ENCODE measurements at places on chromosomes 2 and 18.

DNA sequence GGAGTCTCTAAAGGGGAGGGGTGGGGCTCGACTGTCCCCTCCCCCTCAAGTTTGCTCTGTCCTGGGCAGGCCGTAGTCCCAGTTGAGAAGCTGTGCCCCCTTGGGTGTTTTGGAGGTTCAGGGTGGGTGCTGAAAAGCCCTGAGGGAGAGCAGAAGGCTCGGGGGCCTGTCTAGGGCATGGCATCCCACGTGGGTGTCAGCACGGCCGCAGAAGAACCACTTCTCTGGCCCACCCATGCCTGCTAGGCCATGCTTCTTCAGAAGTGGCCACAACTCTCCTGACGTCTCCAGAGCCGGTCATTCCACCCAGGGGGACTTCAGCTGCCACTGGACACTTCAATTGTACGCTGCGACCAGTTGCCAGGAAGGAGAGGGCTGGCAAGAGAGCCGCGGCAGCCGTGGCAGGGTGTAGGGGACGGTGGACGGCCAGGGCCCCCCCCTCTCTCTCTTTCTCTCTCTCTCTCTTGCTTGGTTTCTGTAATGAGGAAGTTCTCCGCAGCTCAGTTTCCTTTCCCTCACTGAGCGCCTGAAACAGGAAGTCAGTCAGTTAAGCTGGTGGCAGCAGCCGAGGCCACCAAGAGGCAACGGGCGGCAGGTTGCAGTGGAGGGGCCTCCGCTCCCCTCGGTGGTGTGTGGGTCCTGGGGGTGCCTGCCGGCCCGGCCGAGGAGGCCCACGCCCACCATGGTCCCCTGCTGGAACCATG is at the start of gene INPP5D:
Gene INPP5D, plus strand, starts transcription at position 546 of the 704 bp plus-strand sequence. Its CDS starts 137 bp downstream, at position 683.
- no peak for DNase-seq

GRCh38 chr2:200356857-200357384 is 50.4 kb downstream of the SPATS2L start:
- DNase-seq, result no peak

GRCh38 chr2:152618193-152618564 is 99.1 kb downstream of the PRPF40A start:
- no peak for DNase-seq

GRCh38 chr18:75247611-75248421 is 37.2 kb downstream of the TSHZ1 start:
- DNase-seq, result no peak

DNA sequence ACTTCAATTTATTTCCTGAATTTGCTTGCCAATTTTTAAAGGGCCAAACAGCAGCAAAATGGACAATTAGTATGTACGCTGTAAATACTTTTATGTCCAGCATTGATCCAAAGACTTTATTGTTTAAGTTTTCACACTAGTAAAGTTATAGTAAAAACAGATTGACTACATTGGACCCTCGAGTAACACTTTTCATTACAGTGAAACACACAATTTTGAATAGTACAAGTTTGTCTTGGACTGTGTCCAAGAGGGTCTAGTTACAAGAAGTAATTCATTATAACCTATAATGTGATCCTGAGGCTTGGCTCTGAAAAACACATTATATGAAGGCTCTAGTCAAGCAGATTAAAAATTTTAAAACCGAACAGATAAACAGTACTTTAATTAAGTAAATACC is 11.4 kb upstream of the RBBP8 start:
- no peak for DNase-seq

DNA sequence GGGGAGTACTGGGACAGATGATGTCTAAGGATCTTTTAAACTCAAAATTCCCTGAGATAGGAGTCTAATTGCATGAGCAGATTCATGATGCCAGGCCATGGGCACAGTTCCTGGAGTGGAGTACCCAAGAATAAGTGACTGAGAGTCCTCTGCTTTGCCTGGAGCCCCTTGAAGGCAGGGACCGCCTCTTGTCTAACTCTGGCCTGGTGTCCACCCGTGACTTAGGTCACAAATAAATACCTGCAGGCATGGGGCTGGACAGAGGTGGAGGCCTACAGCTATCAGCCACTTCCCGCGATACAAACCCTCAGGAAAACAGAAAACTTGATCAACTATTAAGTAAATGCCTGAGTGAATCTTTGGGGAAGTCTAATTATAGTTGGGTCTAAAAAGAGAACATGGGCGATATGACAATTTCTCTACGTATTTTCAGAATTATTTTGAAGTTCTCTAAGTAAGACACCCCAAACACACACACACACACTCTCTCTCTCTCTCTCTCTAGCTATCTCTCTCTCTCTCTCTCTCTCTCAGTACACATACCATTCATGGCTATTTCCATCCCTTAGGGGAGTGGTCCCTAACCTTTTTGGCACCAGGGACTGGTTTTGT is 1.8 kb upstream of the WIPF1 start:
- DNase-seq, result no peak

DNA sequence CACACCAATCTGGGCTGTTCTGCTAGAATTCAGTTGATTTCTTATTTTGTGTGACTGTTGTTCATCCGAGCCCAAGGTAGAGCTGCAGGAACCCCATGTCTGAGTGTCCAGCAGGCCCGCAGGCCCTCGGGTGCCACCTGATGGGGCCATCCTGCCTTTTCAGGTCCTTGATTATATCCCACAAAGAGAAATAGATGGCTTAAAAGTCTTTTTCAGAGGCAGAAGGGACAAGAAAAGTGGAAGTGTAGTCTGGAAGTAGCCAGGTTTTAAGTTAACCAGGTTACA is 52.2 kb downstream of the AGAP1 start:
- no peak for DNase-seq

GRCh38 chr2:226515344-226516055 is 284.1 kb downstream of the IRS1 start:
- no peak for DNase-seq

GRCh38 chr18:63753676-63754075 is 21.5 kb upstream of the SERPINB7 start:
- no peak for DNase-seq

DNA sequence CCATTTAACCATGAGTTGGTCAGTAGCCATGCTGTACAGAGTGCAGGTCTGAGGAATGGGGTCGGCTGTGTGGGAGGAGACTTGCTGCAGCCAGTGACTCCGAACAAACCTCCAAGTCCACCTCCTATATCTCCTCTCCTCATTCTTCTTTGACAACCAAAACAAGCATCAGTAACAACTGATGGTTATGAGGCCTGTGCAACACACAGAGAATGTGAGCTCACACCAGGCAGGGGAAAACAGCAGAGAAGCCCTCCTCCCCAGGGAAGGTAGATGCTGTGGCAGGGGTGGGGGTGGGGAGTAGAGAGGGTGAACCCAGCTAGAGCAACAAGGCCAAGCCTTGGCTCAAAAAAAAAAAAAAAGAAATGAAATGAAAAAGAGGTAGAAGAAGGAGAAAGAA is 12.3 kb upstream of the CNGA3 start:
- DNase-seq, result no peak

- DNase-seq, result no peak
Measured at GRCh38 chr2:135227386-135227785, 175.3 kb downstream of the RAB3GAP1 start.

- no peak for DNase-seq
Measured at GRCh38 chr18:7349181-7349837, 118.4 kb downstream of the LRRC30 start.

DNA sequence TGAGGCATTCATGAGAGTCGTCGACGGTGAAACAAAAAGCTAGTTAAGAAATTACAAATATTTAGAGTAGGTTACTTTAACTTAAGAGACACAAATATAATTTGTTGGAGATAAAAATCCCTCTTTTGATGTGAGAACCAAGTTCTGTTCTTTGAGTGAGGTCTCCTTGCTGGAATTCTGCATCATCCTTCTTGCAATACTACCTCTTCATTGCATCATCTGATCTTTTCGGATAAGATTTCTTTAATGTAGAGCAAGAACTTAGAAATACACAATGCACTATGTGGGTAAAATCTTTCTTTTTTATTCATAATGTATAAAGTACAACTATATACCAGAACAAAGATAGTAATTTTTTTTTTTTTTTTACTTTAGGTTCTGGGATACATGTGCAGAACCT is 118.4 kb downstream of the ARL4C start:
- no peak for DNase-seq

GRCh38 chr2:200590090-200590489 is 4.3 kb downstream of the AOX1 start:
- no peak for DNase-seq

GRCh38 chr2:46954951-46955571 is 39.5 kb upstream of the MCFD2 start:
- DNase-seq, result no peak

GRCh38 chr2:28393114-28393836 is 617 bp downstream of the FOSL2 start:
- peak; percentile 34 for DNase-seq

- DNase-seq, result no peak
Measured at GRCh38 chr2:72888438-72889202, 1.4 kb downstream of the SPR start.

DNA sequence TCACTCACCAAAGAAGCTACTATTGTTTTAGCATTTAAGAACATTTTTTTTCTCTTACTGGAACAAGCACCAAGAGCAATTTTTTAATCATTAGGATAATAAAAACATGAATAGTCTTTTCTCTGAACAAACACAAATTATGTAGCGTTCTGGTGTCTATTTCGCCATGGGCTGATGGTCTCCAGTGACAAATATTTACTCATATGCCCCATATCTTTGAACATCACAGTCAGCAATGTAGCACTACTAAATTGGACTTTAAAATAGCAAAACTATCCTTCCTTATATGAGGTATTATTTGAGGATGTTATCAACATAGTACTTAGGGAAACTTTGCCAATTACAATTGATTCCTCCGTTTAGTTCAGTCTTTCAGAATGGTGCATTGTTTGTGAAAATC is 1326.0 kb upstream of the ZEB2 start:
- DNase-seq, result no peak

DNA sequence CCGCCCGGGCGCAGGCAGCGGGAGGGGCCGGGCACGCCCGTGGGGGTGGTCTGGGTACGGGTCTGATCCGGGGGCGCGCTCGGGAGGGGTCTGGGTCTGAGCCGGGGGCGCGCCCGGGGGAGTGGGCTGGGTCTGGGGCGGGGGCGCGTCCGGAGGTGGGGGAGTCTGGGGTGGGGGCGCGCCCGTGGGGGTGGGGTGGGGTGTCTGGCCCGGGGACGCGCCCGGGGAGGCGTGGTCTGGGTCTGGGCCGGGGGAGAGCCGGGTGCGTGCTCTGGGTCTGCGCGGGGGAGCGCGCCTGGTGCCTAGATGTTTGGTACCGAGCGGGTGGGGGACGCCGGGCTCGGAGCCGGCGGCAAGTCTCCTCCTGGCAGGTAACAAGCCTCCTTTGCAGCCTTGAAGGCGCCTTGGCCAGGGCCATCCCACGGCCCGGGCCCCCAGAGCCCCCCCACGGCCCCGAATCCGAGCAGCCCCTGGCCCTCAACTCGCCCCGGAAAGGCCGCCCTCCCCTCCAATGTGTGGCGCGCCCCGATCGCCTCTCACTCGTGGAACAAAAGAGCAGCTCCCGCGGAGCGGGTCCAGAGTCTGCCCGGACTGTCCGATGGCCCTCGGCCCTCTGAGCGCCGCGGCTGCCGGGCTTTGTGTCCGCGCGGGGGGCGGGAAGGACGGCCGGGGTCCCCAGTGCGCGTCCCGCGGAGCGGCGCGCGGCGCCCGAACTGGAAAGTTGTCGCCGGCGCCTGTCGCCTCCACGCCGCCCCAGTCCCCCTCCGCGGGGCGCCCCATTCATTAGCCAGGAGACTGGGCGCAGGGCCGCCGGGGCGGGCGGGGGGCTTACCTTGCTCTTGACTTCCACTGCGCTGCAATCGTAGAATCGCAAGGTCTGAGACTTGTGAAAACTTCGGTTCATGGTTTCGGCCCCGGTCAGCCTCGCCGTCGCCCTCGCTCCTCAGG is 595 bp downstream of the PARD6G start:
- DNase-seq, result peak; percentile 57

DNA sequence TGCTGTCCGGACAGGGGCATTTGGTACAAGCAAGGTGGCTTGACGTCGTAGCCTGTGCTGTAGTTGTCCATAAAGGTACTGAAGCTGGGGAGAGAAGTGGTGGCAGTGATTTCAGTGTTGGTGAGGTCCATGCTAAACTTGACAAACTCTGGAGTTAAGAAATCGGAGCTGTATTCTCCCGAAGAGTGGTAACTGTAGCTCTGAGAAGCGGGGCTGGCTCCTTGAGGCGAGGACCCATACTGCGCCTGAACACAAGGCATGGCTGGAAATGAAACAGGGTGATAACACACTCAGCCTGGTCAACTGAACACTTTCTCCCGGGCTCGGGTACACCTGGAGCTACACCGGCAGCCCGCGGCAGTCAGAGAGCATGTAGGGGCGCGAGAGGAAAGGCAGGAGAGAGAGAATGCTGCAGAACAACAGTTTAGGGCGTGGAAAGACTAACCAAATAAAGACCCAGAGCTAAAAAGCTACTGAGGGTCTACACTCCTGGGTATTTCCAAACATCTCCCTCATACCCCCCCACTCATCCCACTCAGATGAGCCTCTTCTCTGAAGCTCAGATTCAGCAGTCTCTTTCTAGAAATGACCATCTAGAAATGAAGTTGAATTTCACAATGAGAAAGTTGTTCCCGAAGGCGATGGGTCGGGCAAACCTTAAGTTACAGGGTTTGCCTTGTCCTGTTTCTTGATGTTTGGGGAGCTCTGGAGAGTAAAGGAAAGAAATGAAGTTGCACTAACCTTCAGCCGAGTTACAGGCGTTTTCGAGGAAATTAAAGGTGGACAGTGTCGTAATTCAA is 2.4 kb downstream of the NR4A2 start:
- DNase-seq, result no peak

- DNase-seq, result no peak
Measured at GRCh38 chr2:132677661-132678060, 7.7 kb upstream of the LYPD1 start.

- no peak for DNase-seq
Measured at GRCh38 chr2:64939332-64939917, 49.8 kb upstream of the SLC1A4 start.

DNA sequence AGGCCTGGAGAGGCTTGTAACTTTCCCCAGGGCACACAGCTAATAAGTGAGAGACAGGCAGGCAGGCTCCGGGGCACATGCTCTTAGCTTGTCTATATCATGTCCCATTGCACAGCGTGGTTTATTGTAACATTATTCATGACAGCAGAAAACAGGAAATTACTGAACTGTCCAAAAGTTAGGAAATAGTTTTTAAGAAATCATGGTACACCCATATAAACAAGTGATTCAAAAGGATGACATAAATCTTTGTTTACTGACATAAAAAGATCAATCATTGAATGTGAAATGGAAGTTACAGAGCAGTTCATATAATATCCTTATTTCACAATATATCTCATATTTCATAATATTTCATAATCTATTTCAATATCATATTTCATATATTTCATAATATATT is 34.3 kb upstream of the TXNDC2 start:
- DNase-seq, result no peak

- no peak for DNase-seq
Measured at GRCh38 chr2:184369307-184369706, 229.0 kb upstream of the ZNF804A start.

All from progenitor cell of endocrine pancreas (in vitro differentiated cells).